ENCODE measurements at places on chromosomes 1 and 21. TPM values are rescaled to one million over a fixed set of nuclear protein-coding genes. Genes with fewer than 3 reads are reported as not detected.

The C1orf56 gene
- 0.46 TPM for polyA plus RNA-seq

The PADI2 gene
- polyA plus RNA-seq, result 21.9 TPM

The IL22RA1 gene
- 7.2 TPM for polyA plus RNA-seq

The E2F2 gene
- polyA plus RNA-seq, result 2.4 TPM

The LAMTOR2 gene
- polyA plus RNA-seq, result 245 TPM

The NPR1 gene
- 5.4 TPM for polyA plus RNA-seq

The AMY2A gene
- not detected for polyA plus RNA-seq

The HPCA gene
- 1.8 TPM for polyA plus RNA-seq

The RNU1-3 gene
- polyA plus RNA-seq, result not detected

The ZYG11A gene
- polyA plus RNA-seq, result not detected

The GJC2 gene
- polyA plus RNA-seq, result 0.60 TPM
